ENCODE measurements at places on chromosomes 5 and 9. TPM values are rescaled to one million over a fixed set of nuclear protein-coding genes. Genes with fewer than 3 reads are reported as not detected.
A peak's percentile ranks its signal among the peaks of the same experiment; 100 is the strongest.

DNA sequence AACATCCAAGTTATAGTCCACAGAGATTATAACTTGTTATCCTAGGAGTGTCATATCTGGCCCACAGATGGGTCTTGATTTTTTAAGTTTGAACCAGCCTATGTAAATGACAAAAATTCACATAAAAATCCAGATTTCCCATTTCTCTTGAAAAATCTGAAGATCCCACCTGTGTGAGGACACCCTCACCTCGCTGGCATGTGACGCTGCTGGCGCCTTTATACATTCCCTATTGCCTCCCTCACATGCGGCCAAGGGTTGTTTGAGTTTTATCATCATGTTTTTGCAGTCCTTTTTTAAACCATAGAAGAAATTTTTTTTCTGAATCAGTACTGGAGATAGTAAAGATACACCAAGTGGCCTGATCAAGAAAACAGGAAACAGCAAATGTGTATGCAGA is 25.9 kb upstream of the PPP1R2B start:
- no peak for DNase-seq

GRCh38 chr5:7824995-7825394 is 25.9 kb downstream of the CFAP90 start:
- DNase-seq, result no peak

- DNase-seq, result no peak
Observed at GRCh38 chr9:101582553-101582952, 12.2 kb downstream of the PPP3R2 start.

- DNase-seq, result no peak
Observed at GRCh38 chr9:134836406-134836970, 44.1 kb upstream of the FCN2 start.

DNA sequence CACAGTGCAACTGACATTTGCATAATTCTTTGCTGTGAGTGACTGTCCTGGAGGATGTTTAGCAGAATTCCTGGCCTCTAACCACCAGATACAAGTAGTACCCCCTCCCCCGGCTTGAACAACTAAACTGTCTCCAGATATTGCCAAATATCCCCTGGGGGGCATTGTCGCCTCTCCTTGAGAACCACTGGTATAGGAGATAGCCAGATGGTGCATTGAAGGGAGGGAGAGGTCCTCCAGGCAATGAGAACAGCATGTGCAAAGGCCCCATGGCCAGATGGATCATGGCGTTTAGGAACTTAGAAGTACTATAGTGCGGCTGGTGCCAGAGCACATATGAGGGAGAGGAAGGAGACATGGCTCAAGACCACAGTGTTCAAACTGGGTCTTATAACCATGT is 18.9 kb upstream of the ORM1 start:
- no peak for DNase-seq

GRCh38 chr9:73237140-73237539 is 85.5 kb downstream of the ANXA1 start:
- DNase-seq, result no peak

- no peak for DNase-seq
Observed at GRCh38 chr9:96680812-96681499, 25.8 kb upstream of the PRXL2C start.

- DNase-seq, result no peak
Observed at GRCh38 chr9:131288217-131288616, 1.3 kb upstream of the PLPP7 start.

DNA sequence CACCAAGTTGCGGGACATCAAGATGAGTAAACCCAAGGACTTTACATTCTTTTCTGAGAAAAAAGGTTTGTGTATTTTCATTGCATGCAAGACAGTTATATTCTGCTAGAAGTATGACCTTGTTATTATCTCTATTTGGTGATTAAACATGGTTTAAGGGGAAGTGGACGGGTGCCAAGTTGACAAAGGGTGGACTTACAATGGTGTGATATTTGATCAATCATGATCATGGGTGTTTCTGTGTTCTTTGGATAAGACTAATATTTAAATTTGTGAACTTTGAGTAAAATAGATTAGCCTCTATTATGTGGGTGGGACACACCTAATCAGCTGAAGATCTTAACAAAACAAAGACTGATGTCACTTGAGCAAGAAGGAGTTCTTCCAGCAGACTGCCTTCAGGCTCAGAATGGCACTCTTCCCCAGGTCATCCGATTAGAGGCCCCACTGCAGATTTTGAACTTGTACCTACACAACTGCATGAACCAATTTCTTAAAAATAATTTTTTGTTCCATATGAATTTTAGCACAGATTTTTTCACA is 782.9 kb downstream of the CDH12 start:
- DNase-seq, result no peak

DNA sequence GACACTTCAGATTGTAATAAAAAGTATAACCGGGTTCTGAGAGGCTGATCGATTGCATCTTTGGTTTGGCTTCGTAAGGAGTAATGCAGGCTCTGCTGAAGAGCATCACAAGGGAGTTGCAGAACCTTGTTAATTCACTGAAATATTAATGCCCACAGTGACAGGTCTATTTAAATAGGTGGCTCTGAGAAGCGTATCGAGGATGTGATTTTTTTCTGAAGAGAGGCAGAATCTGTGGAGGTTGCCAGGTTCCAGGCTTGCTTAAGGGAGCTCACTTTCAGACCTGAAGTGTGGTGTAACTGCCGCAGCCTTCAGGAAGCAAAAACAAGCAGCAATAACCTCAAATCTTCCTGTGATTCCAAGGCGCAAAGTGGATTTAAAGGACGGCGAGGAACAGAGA is 80.3 kb downstream of the ANKRD33B start:
- DNase-seq, result no peak

GRCh38 chr5:53087171-53087570 is 22.4 kb downstream of the MOCS2 start:
- DNase-seq, result no peak

GRCh38 chr5:107005653-107006052 is 665.1 kb downstream of the EFNA5 start:
- no peak for DNase-seq

- peak; percentile 51 for DNase-seq
Observed at GRCh38 chr9:21560281-21560745, 78.2 kb upstream of the IFNE start.

- no peak for DNase-seq
Observed at GRCh38 chr5:107257885-107258520, 412.7 kb downstream of the EFNA5 start.

- no peak for DNase-seq
Observed at GRCh38 chr9:122340161-122340560, 30.7 kb upstream of the PTGS1 start.

DNA sequence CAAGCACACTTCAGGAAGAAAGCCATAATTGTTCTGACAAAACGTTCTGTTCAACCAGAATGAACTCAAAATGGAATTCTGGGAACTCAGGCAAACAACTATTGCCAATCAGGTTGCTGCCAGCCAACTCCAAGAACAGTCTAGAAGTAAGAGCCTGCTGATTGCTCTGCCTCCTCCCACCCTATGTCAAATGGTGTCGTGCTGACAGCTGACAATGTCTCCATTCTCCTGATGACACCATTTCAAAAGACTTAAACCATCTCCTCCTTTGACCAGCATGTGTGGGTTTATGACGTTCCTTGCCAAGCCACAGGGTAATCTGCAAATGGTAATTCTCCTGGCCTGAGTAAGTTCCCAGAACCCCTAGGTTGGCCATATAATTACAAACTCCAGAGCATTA is 21.9 kb upstream of the PLIN2 start:
- no peak for DNase-seq

- no peak for DNase-seq
Observed at GRCh38 chr5:133083901-133084300, 32.1 kb downstream of the HSPA4 start.

DNA sequence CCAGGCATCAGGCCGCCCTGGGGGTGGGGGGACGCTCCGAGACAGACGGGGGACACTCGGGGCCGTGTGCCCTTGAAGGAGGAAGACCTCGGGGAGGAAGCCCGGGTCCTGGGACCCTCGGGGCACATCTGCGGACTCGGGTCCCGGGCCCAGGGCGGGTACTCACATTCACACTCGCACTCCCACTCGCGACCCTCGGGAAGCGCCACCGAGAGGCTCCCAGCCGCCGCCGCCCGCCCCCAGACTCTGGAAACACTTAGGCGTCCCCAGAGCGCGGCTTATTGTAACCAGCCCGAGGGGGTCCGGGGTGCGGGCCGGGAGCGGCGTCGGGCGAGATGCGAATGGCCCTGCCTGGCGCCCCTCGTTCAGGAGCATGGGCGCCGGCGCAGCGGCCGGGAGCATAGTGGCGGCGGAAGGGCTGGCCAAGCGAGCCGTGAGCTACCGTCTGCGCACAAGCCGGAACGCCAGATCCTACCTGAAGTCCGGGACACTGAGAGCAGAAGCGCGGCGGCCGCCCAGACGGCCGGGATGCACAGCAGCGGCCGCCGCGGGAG is 559 bp downstream of the ROR2 start:
- DNase-seq, result no peak

- DNase-seq, result no peak
Observed at GRCh38 chr9:76756941-76757673, 7.1 kb upstream of the PCA3 start.

DNA sequence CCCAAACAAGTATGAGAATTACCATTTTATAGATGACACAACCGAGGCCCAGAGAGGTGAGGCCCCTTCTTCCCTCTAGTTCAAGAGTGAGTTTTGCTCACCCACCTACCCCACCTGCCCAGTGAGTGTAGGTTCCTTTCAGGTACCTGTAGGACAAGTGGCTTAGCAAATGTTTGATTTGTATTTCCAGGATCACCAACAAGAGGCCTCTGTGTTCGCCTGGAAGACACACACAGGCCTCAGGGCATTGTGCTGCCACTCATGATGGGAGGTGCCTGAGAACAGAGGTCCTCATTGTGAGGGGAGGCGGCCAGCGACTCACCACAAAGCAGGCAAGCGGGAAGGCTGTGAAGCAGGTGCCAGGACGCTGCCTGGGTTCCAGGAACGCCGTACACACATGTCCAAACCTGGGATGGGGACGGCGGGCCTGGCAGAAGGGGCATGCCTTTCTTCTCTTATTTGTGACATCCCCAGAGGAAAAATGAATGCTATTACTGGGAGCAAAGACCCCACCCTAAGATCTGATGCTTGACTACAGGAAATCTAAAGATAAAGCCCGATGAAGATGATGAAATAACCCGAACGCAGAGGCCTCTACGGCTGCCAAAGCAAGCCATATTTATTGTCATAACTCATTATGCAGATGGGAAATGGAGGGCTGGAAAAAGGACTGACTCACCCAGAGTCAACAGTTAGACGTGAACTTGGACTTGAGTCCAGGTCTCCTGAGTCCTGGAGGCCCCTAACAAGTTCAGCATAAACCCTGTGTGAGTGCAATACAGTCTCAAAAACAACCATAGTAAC is 60.2 kb upstream of the SLC25A51 start:
- DNase-seq, result peak; percentile 60

- no peak for DNase-seq
Observed at GRCh38 chr5:74275171-74275992, 365.1 kb downstream of the ENC1 start.

DNA sequence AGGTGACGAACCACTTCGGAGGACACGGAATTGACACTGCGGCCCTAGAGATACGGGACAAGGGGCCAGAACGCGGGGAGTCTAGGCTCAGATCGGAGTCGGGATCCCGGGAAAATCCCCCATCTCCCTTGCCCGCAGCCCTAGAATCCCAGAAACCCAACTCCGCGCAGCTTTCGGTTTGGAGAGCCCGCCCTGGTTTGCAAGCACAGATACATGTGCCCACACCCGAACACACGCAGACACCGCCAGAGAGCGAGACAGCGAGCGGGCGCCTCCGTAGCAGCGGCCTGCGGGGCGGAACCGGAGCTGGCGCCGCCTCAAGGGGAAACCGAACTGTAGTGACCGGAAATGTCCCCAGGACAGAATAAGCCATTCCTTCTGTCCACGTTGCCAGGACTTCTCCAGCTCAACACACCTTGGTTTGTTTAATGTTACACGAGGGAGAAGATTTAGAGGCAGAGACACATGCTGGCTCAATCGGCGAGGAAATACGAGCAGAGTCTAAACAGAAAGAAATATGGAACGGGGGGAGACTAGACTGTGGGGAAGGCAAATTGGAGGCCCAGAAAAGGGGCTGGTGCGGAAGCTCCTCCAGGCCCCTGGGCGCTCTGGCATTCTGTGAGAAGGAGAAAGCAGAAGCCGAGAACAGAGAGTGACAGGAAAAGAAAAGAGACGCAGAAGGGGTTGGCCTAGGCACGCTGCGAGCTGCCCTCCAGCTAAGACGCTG is 2.9 kb upstream of the PAX5 start:
- peak; percentile 27 for DNase-seq

- DNase-seq, result no peak
Observed at GRCh38 chr5:149285153-149285552, 13.5 kb downstream of the AFAP1L1 start.

DNA sequence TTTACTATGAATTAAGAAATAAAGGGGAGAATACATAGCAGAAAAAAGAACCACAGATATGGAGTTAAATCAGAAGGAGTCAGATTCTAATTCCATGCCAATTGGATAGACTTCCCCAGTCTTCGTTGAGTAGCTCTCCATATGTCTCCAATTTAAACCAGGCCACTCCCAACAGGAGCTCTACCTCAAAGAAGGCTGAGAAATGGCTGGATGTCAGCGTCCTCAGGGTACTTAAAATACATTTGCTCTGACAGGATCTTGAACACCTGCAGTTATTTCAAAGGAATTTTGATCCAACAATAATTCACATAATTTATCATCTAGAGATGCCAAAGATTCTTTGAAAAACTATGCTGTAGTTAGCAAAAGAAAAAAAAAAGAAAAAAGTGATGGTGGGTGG is 133.9 kb upstream of the FBN2 start:
- no peak for DNase-seq

DNA sequence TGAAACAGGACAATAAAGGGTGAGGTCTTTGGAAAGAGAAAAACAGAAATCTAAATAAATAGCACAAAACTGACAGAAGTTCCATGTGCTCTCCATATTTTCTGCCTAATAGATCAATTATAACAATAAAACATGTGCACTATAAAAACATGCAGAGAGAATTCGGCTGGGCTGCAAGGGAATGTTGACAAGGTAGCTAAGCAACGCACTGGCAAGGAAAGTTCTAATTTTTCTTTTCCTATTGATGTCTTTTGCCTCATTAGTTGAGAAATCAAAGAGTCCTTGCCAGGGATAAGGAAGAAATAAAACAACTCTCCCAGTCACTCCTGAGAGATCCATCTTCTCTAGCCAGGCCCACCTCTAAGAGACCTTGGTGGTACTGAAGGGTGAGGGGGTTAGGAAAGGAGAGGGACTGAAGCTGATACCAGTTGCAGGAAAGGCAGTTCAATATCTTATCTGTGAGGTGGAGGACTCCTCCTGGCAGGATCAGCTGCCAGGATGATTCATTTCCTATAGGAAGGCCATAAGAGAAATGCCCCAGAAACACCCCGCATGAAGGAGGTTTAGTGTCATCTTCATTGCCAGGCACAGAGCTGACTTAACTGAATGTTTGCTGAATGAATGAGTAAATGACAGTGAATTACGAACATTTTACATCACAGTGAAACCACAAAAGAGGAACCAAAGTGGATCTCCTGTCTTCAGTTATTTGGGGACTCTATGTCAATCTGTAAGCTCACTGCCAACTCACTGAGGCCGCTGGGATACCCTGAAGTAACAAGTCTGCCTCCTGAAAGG is 63.7 kb upstream of the IFNK start:
- no peak for DNase-seq

- no peak for DNase-seq
Observed at GRCh38 chr9:76101491-76101890, 211.0 kb downstream of the PCSK5 start.

- peak; percentile 88 for DNase-seq
Observed at GRCh38 chr5:58452566-58453258, 7.2 kb downstream of the PLK2 start.

The RIOK2 gene
- 18.4 TPM for total RNA-seq

The PBX3 gene
- total RNA-seq, result 12.0 TPM

The CDKN2B-AS1 gene
- total RNA-seq, result 12.5 TPM

The BTF3 gene
- total RNA-seq, result 635 TPM

The ELAVL2 gene
- total RNA-seq, result not detected

The SPINK1 gene
- not detected for total RNA-seq

The HSD17B3 gene
- 0.38 TPM for total RNA-seq

The GPX3 gene
- 93.2 TPM for total RNA-seq

The SLC27A6 gene
- total RNA-seq, result not detected
